DMS153 (cell line): ENCODE measurements at places on chromosomes 7 and 10.

DNA sequence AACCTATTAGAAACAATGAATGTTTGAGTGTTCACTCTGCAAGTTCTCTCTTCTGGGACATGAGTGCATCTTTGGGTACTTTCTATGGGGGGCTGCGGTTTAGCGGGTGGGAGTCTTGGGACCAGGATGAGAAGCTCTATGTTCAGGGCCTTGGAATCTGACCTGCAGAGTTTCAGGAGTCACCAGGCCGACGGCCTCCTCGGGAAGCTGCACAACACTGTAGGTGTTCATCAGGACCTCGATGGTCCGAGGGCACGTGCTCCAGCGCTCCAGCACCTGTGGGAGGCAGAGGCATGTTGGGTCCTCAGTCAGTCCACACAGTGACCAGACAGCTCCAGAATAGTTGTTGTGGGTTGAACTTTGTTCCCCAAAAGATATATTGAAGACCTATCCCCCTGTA, 8.9 kb upstream of the GBX1 start:
- DNase-seq = no peak

DNA sequence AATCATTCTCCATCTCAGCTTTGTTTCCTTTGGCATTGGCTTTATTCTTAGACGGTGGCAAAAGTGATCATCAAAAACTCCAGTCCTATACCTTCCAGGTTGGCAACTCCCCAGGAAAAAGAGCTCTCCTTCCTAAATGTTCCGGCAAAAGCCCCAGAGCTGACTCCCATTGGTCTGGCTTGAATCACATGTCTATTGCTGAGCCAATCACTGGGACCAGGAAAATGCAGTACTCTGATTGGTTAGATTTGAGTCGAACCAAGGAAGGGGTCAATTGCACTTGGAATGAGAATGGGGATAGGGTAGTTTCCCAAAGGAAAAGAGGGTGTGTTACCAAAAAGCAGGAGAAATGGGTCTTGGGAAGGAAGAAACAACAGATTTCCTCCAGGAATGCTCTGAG, 22.3 kb downstream of the LEP start:
- DNase-seq = no peak

DNA sequence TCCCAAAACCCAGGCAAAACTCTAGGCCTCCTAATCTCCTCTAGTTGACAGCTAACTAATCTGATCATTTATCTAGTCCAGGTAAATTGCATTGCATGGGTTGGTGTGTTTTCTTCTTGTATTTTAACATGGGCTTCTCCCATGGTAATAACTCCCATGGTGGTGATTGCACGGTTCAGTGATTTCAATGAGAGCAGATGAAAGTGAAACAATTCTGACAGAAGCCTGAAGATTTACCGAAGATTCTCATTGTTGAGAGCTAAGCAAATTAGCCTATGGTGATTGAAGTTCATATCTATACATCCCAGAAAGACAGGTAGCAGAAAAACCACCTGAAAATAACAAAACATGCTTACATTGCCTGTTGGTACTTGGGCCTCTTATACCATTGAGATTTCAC, 26.6 kb upstream of the LIPN start:
- DNase-seq = no peak

- no peak for DNase-seq
Observed at GRCh38 chr10:335151-335800, 200.0 kb downstream of the ZMYND11 start.

DNA sequence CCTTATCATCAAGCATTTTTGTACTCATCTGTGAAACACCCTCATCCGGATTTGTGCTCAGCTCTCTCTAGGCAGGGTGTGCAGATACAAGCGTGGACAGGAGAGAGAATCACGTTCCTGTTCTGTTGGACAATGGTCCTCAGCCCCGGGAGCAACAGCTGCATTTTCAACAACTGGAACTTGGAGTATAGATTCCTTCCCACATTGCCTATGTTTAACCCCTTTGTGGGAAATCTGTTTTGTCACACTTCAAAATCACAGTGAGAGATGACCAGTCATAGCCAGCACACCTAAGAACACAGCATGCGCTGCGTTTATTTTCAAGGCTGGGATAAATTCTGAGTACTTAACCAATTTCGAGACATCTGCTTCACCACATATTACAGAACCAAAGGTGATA, 32.5 kb downstream of the MAP3K8 start:
- DNase-seq = no peak

DNA sequence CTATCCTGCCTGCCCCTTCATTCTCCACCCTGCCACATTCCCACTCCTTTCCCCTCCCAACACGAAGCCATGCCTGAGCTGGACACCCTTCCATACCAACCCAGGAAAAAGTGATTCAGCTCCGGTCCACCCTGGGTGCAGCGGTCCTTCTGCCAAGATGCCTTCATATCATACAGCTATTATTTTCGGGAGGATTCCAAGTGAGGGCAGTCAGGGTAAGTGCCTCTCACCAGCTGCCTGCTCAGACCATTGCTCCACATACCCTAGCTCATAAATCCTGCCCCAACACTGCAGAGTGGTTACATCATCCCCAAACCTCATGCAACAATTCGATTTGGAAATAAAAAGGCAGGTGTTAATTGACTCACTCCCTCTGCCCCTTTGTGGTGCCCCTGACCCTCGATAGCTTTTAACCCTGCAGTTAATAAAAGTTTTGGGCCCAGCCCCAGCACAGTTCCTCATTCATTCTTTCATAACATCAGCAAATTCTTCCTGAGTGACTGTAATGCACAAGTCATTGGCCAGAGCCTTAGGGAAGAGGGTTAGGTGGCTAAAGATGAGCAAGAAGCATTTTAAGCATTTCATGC, 42.6 kb downstream of the ZNF503 start:
- no peak for DNase-seq
